ENCODE measurements at places on chromosomes 3 and 15. TPM values are rescaled to one million over a fixed set of nuclear protein-coding genes. Genes with fewer than 3 reads are reported as not detected.

The CPNE9 gene
- not detected for total RNA-seq

The VILL gene
- total RNA-seq = 4.3 TPM

The RPL39L gene
- total RNA-seq = 24.2 TPM

The TGM5 gene
- not detected for total RNA-seq

The CTXN2 gene
- total RNA-seq = not detected

The CCDC54 gene
- total RNA-seq = not detected

The TRAT1 gene
- total RNA-seq = not detected

The OR5K4 gene
- total RNA-seq = not detected

The CATSPER2 gene
- total RNA-seq = 0.86 TPM

DNA sequence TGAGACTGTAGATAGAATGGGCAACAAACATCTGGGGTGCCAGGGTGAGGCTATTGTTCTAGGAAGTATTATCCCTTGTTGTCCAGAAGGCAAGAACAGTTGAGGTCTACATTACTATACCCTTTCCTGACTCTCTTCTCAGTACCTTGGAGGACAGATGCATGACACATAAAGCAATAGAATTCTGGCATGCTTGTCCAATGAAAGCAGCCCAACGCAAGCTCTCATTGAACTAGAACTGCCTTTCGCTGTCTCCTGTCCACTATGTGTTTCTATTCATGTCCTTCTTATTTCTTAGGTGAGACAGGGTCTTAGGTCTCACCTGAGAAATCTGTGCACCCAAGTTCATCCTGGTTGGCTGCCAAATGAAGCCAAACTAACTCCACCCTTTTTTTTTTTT, 68.6 kb downstream of the TGFBR2 start:
- no peak for DNase-seq

DNA sequence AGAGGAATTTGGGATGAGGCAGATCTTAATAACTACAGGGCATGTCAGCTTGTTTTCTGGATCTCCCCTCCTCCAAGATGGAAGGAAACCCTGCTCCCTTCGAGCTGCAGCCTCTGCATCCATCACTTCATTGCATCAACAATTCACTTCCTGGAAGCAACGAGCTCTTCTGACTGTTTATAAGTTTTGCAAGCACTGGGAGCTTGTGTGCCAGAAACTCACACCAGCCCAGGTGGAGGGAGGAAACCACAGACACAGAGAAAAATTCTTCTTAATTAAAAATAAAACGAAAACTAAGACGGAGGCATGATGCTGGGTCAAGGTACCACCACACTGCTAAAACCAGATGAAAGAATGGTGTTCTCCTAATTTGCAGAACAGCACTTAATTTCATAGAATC, 10.6 kb downstream of the LRIG1 start:
- peak; percentile 72 for DNase-seq

- no peak for DNase-seq
Measured at GRCh38 chr3:150958683-150959082, 13.8 kb downstream of the CLRN1 start.

GRCh38 chr3:58474348-58474911, 17.5 kb upstream of the KCTD6 start:
- DNase-seq = no peak

DNA sequence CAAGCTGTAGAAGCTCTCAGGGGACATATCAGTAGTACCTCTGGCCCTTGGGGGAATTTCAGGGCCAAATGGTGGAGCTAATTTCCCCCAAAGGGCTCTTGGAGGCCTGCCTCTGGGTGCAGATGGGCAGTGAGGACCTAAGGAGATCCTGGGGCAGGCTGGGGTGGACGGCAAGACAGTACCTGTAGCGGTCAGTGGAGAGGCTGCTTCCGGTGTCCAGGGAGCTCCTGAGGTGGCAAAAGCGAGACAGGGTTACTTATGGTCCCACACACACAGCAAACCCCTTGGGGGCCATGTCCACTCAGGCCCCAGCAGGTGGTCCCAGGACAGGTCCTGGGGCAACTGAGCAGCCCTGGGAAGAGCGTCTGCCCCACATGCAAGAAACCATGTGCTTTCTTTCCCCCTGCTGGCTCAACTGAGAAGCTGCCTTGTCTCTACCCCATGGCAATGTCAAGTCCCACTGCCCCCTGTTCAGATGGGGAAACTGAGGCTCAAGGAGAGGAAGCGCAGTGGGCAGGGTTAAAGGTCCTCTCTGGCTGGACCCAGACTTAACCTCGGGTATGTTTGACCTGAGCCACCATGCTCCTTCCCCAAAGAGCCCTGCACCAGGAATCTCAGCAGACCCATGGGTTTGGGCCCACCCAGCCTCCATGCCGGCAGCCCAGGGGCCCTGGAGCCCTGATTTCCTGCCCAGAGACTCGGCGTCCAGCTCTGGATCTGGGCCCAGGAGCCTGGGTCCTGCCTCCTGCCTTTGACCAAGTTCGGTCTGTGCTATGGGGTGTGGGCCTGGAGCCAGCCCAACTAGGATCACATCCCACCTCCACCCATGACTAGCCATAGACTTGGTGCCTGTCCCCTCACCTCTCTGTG, 25.7 kb downstream of the IQSEC1 start:
- no peak for DNase-seq

GRCh38 chr3:119809249-119810017, 27.5 kb downstream of the NR1I2 start:
- DNase-seq = no peak

GRCh38 chr3:133840055-133840737, 34.6 kb downstream of the SRPRB start:
- DNase-seq = no peak

DNA sequence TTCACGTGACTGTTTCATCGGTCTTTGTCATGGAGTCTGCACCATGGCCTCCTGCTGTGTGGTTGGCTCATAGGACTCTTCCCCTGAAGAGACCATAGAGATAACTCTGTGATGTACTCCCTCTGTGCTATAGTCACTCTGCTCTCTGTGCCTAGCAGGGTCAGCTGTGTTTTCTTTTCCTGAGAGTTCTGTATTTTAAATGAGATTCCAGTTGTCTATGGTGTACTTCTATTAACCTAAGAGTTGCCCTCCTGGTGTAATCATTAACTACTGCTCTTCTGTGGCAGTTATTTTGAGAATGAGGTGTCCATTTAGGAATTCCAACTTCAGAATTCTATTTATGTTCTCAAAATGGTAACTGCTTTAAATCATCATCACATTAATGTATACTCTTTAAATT, 114.5 kb upstream of the ARPP21 start:
- no peak for DNase-seq

DNA sequence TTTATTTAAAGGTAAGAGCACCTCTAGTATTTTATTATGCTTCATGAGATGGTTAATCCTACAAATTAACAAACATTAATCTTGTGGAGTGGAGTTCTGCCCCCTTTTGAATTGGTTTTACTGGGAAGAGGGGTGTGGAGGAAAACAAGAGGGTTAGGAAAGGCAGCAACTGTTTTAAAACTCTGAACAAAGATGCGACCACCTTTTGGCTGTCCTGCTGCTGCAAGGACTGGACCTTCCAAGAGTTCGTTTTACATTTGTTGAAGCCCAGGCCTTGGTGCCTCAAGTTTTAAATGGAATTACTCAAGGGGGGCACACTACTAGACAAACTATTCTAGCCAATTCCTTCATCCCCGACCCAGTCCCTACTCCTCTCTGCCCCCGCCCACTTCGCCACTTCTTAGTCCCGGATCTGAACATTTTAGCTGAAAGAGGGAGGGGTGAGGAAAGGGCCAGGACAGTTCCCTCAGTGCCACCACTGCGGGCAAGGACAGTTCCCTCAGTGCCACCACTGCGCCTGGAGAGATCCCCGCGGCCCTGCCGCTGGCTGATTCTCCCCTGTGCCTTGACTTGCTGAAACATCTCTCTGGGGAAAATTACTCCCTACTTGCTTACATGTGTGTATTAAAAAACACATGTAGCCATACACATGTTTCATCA, 11.2 kb downstream of the SOX2 start:
- DNase-seq = no peak

- no peak for DNase-seq
Measured at GRCh38 chr3:38630606-38631005, 18.9 kb downstream of the SCN5A start.

DNA sequence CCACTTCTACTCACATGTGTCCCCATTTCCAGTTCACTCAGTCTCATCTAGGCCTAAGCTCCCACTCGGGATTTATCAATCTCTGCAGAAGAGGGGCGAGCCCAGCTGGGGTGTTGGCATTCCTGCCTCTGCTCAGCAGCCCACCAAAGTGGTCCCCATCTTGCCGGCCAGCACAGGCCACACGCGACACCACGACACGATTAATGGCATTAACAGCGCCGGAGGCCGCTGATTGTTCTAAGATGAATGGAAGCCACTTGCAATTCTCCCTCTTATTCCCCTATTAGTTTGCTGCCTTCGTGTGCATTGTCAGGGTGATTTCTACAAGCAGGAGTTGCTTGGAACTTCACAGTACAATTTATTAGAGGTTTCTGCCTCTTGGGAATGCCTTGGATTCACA, 477.3 kb downstream of the SHQ1 start:
- DNase-seq = no peak

DNA sequence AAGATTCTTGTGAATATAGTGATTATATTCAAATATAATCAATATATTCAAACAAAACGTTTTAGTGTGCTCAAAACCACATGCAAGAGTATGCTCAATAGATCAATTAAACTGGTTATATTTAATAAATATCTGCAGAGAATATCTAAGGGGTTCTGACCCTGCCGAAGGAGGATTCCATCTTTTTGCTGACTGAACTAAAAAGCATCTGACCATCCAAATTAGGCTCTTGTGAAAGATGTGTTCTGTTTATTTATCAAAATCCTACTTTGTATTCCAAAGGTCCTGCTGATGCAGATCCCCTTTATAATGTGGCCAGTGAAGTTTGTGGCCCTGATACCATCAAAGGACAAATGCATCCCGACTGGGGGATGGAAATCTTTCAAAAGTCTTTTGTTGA, 41.8 kb upstream of the ARPIN start:
- DNase-seq = no peak

- peak; percentile 51 for DNase-seq
Measured at GRCh38 chr15:51004103-51004551, 90.6 kb downstream of the TNFAIP8L3 start.

DNA sequence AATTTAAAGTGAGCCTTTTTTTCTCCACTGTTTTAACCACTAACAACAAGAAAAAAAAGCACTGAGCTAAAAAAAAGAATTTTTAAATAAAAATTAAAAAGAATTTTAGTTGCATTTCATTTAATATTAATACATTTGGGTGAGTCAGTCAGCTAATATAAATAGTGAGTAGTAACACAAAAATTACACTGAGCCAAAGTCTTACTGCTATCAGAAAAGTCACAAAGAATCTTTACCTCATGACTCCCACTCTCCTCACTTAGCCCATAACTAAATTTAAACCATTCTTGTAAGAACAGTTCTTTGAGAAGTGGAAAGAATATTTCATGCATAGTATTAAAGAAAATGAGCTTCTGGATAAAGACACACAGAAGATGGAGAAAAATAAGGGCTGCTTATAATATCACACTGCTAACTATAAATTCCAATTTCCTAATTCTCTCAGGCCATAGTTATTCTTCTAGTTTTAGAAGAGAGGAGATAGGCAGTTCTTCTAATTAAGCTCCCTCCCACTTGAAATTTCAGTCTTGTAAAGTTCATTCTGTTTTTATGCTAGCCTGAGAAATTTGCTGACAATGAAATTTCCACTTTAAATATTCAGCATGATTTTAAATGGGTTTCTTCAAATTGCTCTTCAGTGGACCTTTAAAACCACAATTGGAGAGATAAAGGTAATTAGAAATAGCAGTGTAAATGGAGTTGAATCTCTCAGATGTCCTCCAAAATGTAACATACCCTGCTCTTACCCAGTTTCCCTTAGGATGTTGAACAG, 17.6 kb downstream of the SHQ1 start:
- no peak for DNase-seq
